ENCODE measurements at places on chromosomes 6 and 20. TPM values are rescaled to one million over a fixed set of nuclear protein-coding genes. Genes with fewer than 3 reads are reported as not detected.

The TSPO2 gene
- polyA plus RNA-seq: 2.3 TPM

The MUCL3 gene
- 0.04 TPM for polyA plus RNA-seq

The HLA-DRB1 gene
- 159 TPM for polyA plus RNA-seq

The BNIP5 gene
- 11.2 TPM for polyA plus RNA-seq

The HFE gene
- polyA plus RNA-seq: 16.4 TPM

DNA sequence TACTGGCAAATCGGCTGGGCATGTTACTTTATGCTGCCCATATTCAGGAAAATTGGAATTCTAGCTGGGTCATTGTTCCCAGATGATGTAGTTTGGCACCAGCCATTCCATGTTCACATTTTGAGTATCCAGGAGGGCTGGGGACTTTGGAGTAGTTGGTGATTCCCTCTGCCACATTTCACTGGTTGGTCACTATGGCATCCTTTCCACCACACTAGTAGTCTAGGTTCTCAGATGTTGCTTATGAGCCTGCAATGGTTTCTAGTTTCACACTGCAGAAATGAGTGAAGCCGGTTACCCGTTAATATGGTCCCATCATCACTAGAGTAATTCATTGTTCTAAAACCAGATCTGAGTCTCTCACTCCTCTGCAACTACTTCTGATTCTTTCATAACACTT is 4.6 kb downstream of the PTPN1 start:
- no peak for DNase-seq

DNA sequence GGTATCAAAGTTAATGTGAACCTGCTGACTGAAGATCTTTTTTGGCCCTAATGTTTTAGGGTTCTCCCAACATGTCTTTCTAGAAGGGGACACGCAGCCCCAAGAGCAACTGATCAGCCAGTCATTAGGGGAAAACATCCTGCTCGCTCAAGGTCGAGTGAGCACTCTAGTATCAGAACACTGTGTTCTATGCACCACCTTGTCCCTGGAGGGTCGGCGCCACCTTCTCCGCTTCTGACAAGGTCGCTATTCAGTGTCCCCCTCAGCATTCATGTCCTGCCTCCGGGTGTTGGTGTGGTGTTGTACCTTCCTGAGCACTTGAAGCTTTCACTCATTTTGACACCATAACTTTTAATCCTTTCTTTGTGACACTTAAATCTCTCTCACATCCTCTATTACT is 331.2 kb upstream of the KCNQ5 start:
- no peak for DNase-seq

DNA sequence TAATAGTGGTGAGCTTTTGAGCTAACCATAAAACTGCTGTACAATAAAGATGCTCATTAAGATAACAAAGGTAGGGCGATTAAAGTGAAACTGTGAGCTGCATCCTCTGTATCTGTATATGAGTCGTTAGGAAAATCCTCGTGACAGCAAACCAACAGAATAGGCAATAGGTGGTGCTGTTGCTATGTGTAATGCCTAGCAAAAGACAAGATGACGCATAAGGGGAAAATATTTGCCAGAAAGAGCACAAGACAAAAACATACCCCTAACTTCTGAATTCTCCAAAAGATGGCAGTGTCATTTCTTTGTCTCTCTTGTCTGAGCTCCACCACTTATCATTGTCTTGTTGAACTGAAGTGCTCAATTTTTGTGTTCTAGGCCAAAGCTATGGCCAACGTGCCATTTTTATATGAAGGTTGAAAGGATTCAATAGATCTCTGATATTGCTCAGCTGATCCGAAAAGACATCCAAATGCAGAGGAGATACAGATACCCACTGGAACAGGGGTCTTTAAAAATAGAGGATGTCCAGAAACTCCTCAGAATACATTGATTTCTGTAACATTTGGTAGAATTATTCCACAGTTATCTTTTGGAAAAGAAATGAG is 56.3 kb upstream of the ANKEF1 start:
- peak; percentile 71 for DNase-seq

DNA sequence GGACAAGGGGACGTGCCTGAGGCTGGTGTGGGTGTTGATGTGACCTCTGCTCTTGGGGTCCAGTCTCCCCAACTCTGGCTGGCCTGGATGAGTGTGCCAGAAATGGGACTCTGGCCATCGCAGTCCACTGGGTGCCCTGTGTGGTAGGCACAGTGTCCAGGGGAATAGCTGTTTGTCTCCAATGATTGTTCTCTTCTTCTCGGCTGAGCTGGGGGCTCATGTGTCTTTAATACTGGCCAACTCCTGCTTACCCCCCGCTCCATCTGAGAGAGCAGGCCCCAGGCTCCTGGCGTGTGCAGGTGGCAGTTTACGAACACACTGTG is 45.0 kb downstream of the RBM38 start:
- DNase-seq: no peak

DNA sequence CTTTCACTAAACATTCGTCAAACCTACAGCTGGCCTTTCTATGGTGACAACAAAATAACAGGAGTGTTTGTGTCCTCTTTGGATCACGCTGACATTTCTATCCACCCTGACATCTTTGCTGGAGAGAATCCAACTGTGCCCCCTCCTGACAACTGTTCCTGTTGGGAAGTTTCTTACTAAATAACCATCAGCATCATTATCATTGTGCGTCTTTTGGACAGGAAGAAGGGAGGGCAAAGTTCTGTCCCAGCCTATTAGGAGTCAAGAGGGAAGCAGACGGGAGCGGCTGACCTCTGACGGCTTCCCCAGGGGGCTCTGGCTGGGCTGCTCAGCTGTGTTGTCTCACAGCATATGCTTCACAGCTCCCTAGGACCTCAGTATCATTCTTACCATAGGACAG is 195.9 kb upstream of the SULF2 start:
- DNase-seq: no peak

DNA sequence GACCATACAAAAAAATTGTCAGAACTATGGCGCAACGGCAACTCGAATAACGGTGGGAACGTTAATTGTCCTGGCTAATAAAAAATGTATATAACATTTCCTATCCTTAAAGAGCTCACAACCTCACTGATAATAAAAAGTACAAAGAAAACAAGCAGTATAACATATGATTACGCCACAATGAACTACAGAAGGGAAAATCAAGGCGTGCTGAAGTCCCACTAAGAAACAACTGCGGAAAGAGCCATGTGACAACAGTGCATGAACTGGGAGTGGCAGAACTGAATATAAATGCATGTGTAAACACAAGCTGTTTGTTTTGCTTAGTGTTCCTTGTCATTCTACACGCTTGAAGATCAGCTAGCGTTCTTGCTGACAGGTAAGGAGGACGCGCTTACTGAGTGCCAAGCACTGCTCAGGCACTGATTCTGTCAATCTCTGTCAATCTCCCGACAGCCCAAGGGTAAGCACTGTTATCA is 466 bp upstream of the PSMB1 start:
- DNase-seq: peak; percentile 65

DNA sequence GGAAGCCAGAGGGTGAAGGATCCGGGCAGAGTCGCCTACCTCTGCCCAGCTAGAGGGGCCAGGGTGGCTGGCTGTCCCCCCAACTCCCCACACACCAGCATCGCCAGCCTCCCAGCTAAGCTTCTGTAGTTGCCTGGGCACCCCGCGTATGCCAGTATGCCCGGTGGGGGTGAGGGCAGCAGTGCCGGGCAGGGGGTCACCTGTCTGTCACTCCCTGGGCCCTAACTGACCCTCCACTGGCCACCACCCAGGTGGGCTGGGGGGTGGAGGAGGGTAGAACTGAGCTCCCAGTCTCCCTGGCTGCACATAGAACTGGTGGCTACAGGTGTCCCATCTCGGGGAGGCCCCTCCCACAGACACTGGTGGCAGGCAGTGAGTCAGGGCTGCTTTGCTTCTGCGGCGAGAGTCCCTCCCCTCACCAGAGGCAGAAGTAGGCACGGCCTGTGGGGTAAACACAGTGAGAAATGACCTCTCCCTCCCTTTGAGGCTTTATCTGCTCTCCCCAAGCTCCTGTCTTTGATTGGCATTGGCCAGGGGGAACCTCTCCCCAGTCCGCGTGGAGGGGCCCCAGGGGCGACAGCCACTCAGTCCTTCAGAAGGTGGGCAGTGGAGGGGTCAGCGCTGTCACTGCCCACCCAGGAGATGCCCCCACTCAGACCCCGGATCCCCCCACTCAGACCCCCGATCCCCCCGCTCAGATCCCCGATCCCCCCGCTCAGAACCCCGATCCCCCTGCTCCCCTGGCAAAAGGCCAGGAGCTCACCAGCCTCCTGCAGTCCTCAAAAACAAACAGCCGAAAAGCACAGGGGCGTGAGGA is 2.5 kb downstream of the NTSR1 start:
- no peak for DNase-seq

- DNase-seq: no peak
Observed at GRCh38 chr6:125537090-125537489, 212.3 kb upstream of the HEY2 start.

DNA sequence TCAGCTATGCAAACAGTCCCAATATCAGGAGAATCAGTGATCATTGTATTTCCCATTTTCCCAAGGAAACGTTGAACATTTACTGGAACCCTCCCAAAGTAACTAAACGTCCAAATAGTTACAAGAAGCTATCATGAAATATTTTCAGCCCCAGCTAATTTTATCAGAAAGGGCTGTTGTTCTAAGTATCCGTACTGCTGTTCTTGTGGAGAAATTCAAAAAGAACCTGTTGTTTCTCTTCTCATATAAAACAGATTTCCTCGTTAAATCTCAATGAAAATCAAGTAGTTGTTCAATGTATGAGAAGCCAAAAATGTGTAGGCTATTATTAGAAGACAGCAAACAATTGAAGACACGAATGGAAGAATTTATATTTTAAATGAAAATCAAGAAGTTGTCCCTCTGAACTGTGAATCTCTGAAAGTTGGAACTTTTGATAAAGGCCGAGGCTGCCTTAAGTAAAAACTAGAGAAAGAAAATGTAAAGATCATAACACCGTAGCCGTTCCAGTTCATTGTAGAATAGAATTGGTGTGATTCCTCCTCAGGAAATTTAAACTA is 107.7 kb downstream of the HFE start:
- DNase-seq: no peak

DNA sequence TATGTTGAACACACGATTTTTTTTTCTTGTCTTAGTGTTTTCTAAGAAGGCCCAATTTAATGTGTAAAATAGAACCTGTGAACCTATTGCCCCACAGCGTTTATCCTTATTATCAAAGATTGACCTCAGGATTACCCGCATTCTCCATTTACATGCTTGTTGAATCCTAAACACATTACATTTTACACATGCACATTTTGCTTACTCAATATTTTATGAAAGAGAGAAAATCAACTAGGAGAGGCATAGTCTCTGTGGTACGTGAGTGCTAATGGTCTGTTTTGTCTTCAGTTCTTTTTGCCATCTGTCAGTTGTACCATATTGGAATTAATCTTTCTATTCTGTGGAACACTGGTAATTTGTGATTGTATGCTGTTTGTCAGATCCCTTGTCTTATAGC is 80.1 kb upstream of the SMIM8 start:
- no peak for DNase-seq

- no peak for DNase-seq
Observed at GRCh38 chr20:61683721-61684120, 382.0 kb downstream of the TAF4 start.

- no peak for DNase-seq
Observed at GRCh38 chr20:37693242-37693634, 592 bp upstream of the CTNNBL1 start.

DNA sequence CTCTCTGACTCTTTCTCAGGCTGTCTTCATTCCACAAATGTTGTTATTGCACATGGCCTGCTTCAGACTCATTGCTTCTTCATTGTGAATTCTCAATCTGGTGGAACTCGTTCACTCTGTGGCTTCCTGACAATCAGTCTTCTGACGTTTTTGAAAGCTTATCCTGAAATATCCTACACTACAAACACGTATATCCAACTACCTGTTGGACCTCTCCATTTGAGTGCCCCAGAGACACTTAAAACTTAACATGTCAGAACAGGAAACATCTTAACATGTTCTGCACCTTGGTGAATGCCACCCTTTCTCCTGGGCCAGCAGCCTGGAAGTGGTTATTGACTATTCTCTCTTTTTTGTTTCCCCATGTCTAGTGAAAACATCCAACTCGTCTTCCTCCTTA is 50.8 kb downstream of the AIG1 start:
- DNase-seq: no peak

- DNase-seq: peak; percentile 11
Observed at GRCh38 chr6:82185948-82186535, 61.5 kb downstream of the IBTK start.

DNA sequence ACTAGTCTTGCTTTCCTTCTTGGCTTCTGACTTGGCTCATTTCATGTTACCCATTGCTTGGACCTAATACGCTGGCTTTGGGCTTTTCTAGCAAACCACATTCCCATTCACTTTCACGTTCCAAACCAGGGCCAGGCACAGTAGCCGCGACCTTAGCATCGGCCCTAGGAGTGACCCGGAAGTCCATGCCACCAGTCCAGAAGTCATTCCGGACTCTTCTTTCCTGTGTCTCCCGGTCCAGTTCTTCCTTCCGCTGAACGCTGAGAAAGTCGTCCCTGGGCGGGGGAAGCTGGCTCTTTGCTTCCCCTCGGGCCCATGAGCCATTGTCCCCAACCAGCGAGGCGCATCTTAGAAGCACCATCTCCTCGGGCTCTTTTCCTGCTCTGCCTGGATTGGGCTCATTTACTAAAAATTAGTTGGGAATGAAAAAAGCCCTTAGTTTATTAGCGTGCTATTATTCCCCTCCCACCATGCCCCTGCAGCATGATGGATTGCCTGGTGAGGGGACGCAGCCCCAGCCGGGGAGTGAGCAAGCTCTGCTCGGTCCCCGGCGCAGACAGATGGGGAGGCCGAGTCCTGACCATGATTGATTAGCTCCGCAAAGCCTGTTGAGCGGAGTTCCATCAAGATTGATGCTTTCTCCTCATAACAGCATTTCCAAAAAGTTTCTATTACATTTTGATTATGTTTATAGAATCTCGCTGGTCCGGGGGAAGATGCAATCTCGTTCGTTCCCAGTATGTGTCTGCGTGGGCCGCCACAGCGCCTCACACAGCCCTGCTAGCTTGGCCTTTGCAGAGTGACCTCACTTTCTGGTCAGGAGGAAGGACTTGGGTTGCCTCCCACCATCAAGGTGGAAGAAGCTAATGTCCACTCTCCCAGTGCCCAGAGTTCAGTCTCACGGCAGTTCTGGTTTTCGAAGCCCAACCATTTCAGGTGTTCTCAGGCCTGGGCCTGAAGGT is 115.1 kb upstream of the TOP1 start:
- no peak for DNase-seq

- DNase-seq: no peak
Observed at GRCh38 chr20:1880529-1881239, 14.5 kb upstream of the SIRPA start.

- no peak for DNase-seq
Observed at GRCh38 chr6:129889580-129889979, 28.5 kb upstream of the TMEM244 start.

DNA sequence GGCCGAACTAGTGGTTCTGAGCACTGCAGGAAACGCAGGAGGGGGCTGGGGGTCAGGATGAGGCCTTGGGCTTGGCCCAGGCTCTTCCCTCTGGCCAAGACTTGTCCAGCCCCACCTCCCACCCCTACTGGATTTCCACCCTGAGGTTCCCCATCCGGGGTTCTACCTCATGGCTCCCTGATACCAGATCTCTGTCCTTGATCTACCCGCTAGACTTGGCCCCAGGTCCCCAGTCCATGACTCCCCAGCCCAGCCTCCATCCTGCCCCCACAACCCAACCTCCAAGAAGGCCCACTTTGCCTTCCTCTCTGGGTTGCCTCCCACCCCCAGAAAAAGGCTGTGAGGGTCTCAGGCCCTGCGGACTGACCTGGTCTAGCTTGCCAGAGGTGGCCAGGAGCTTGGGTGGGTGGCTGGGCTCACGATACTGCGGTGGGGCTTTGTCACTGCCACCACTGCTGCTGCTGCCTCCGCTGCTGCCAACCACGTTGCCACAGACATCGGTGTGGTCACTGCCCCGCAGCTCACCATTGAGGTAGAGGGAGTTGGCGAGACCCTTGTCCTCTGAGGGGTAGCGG is 6.8 kb upstream of the FASTKD5 start:
- no peak for DNase-seq

- no peak for DNase-seq
Observed at GRCh38 chr6:89023591-89024441, 56.7 kb upstream of the PNRC1 start.
